ENCODE measurements at places on chromosomes 6 and 20.

- no peak for DNase-seq
Observed at GRCh38 chr20:63011798-63012197, 5.0 kb upstream of the BHLHE23 start.

GRCh38 chr6:159595173-159595572 lies 97.9 kb downstream of the SOD2 start:
- peak; percentile 10 for DNase-seq

DNA sequence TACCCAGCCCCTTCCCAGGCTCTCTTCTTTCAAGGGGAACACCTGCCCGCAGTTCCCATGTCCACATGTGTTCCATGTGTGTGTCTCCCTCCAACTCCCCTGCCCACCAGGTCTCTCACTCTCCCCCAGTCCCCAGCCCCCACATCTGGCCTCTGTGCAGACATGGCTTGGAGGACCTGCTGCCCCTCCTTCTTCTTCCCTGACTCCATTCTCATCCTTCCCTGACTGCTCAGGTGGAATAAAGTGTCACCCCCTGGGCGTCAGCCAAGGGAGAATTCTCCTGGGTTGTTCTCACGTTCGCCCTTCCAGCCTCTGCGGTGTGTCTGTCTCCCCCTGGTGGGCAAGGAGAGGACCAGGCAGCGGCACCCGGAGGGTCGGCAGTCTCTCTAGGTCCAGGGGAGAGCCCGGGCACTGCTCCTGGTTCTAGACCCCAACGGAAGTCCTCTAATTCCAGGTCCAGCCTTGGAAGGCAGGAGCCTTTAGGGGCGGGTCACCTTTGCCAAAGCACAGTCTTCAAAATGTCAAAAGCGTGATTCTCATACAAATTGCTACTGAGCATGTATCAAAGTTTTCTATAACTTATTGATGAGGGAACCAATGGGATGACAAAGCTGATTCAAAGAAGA lies 50.5 kb downstream of the EBF4 start:
- no peak for DNase-seq

DNA sequence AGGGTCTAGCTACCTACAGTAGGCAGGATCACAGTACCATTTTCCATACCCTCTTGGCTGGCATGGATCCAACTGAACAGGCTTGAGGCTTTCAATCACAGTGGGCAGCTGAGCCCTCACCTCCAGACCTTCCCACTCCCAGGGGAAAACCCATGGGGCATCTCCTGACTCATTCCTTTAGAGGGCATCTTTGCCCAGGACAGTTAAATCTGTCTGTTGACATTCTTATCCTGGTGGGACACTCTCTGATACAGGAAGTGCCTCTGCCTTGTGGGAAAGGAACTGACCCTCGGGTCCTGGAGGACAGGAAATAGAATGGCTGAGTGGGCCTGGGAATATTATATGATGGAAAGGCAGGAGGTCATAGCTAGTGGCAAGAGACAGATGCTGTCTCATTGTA lies 10.2 kb upstream of the EPB41L1 start:
- no peak for DNase-seq

GRCh38 chr6:139423971-139424667 lies 49.7 kb upstream of the CITED2 start:
- no peak for DNase-seq

- DNase-seq = no peak
Observed at GRCh38 chr20:59645761-59646171, 41.4 kb downstream of the PHACTR3 start.

GRCh38 chr6:147525519-147526209 lies 17.2 kb downstream of the SAMD5 start:
- DNase-seq = no peak

DNA sequence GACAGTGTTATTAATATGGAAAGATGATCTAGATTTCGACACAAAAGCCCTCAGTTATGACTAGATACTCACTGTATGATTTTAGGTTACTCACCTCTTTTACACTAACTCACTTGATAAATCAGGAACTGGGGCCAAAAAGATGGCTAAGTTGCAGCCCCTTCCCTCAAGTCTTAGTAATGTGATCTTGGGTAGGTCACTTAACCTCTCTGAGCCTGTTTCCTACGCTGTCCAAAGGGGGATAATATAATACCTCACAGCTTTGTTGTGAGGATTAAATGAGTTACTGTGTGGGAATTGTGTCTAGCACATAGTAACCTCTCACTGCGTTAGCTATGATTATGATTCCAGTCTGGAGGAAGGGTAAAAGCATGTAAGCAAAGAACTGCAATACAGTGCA lies 1.3 kb downstream of the TTI1 start:
- no peak for DNase-seq

DNA sequence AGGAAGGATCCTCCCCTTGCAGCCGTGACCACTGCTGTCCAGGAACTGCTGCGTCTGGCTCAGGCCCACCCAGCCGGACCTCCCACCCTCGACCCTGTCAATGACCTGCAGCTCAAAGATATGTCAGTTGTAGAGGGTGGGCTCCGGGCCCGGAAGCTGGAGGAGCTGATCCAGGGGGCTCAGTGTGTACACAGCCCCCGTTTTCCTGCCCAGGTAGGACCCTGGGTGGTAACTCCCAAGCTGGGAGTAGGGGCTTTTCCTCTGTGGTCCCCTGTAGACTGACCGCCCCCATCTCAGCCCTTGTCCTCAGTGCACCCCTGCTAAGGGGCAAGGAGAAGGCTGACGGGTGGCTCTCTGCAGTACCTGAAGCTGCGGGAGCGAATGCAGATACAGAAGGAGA lies 3.6 kb downstream of the DXO start:
- DNase-seq = no peak

DNA sequence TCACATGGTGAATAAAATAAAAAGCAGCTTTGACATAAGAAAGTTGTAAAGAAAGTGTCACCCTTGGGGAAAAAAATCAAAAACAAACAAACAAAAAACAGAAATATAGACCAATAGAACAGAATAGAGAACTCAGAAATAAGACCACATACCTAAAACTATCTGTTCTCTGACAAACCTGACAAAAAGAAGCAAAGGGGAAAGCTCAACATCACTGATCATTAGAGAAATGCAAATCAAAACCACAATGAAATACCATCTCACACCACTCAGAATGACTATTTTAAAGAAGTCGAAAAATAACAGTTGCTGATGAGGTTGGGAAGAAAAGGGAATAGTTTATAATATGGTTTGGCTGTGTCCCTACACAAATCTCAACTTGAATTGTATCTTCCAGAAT lies 159.1 kb downstream of the TINAG start:
- no peak for DNase-seq

DNA sequence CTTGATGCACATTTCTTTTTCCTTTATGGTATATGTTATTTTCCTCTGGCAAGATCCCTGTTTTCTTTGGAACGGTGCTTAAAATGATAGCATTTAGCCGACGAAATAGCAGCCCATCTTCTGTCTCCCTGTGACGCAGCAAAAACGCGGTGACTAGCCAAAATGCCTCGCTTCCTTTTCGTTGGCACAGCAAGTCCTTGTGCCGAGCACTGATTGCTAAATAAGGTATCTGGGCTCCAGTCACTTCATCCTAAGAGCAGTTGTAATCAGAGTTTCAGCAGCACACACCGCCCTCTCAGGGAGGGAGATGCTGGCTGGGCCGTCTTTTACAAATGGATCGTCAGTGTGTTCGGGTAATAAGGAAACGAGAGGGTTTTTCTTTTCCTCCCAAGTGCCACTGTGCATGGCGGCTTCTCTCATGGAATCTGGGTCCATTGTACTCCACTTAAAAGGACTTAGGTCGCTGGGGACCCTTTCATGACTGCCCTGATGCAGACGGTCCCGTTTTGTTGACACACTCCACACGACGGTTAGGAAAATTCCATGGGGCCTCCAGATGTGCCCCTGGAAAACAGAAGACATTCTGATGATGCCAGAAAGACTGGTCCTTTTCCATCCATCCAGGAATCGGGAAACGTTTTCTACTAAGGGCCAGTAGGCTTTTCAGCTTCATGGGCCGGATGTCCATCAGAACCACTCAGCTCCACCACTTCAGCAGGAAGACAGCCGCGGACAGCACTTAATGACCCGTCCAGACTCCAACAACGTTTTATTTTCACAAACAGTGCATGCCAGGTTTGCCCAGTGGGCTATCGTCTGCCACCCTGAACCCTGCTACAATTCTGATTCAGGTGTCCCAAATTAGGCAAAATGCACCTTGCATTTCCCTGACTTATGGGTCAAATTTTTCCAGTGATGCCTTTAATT lies 185.5 kb downstream of the CDH4 start:
- peak; percentile 98 for DNase-seq

GRCh38 chr6:29961966-29962365 lies 19.6 kb downstream of the HLA-A start:
- no peak for DNase-seq

- no peak for DNase-seq
Observed at GRCh38 chr6:83853178-83854000, at the start of gene RIPPLY2. Gene RIPPLY2 (plus strand): TSS chr6:83853360. CDS start chr6:83853417, 57 bp downstream.

- peak; percentile 26 for DNase-seq
Observed at GRCh38 chr20:53950031-53950430, 120.4 kb downstream of the BCAS1 start.

- no peak for DNase-seq
Observed at GRCh38 chr20:63774306-63774705, 34.7 kb downstream of the SLC2A4RG start.

GRCh38 chr6:4786996-4787395 lies 10.8 kb downstream of the CDYL start:
- DNase-seq = no peak

DNA sequence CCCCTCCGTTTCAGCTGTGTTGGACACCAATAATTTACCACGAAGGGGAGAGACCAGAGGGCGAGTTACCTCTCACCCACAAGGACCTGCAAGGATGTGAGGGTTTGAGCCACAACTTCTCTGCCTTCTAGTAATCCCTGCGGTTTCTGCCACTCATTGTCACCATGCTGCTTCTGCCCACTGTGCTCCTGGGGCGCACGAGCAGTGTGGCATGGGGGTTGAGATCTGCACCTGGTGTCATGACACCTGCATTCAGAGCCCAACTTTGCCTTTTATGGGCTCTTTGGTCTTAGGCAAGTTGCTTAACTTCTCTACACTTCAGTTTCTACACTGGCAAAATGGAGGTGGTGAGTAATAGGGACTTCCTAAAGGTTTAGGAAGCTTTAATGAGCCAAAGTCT lies 84.9 kb downstream of the SOBP start:
- no peak for DNase-seq

GRCh38 chr20:36308353-36308752 lies 2.2 kb downstream of the DLGAP4 start:
- no peak for DNase-seq

- no peak for DNase-seq
Observed at GRCh38 chr6:125123468-125124048, 30.0 kb upstream of the TPD52L1 start.

- no peak for DNase-seq
Observed at GRCh38 chr20:41655962-41656618, 37.9 kb upstream of the CHD6 start.

DNA sequence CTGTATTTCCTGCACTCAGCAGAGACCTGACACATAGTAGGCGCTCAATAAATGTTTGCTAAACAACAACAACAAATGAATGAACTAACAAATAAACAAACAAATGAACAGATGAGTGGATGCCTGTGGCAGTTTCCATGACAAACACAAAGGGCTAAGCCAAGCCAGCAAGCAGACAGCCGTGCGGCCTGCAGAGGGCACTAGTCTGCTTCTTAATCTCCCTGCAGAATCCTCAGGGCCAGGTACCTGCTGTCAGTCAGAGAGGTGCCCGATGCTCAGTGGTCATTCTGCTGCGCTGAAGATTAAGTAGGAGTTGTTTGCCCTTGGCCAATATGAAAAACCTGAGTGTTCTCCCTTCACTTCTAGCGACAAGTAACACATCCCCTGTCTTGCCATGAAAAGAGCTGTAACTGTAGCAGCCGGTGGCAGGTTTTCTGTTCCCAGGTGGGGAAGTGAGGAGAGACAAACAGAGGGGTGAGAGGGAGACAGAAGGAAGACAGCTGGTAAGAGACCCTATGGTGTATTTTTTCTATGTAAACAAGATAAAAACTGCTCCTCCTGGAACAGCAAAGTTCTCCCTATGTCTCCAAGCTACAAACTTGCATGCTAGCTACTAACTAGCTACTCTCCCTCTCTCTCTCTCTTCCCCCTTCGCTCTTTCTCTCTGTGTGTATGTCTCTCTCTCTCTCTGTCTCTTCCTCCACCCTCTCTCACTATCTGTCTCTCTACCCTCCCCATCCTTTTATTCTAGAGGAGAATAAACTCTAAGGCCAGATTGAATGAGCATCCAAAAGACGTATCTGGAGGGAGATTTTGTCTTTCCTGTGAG lies at the start of gene MC3R:
TSS of gene MC3R (plus strand) at position 779 of the 829 bp plus-strand sequence. CDS start 112 bp downstream, outside the sequence.
- no peak for DNase-seq

DNA sequence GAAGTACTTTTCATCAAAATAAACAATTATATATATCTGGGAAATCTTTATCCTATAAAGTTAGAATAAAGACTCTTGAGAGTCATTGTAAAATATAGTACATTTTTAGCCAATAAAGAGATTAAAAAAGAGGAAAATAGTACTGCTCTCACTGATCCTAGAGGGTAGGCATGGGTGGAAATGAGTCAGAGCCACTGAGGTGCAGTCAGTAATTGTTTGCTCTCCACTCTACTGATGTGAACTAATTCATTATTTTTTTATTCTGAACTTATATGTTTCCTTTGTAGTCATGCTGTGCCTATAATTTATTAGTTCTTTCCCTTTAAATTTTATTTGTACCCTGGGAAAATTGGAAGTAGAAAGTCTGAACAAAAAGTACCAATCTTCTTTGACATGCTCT lies 1359.4 kb upstream of the GJE1 start:
- DNase-seq = no peak

GRCh38 chr6:140602431-140603248 lies 1228.2 kb upstream of the CITED2 start:
- DNase-seq = no peak

DNA sequence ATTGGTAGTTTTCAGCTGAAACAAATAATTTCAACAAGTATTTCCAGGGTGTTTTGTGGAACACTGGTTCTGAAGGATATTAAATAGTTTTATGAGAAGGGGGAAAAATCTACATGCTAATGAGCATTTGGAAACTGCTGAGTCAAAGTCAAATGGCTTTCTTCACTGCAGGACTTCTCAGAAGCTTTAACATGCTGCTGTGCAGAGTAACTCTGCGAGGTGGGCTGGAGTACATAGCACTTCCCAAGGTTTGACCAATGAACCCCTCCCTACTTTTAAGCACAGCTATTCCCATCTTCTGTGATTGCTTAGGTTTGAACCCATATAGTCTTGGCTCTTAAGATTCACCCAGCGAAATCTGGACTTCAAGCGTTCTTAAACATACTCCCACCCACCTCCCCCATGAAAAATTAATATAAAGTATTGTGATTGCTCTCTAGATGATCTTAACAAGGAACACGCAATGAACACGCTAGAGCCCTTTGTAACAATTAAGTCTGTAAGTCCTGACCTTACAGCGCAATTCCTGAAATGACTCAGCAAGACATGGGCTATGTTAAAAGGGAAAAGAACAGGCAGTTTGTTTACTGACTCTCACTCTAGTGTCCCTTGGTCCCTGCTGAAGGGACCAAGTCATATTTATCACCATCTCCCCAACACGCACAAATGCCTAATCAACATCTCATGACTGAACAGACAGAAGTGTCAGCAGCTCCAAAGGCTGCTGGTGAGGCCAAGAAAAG lies 105.2 kb downstream of the NFATC2 start:
- DNase-seq = no peak

- DNase-seq = no peak
Observed at GRCh38 chr20:22404419-22405170, 179.8 kb downstream of the FOXA2 start.

Measured in skeletal muscle cell (primary cell).